ENCODE measurements at places on chromosomes 3 and 15.

DNA sequence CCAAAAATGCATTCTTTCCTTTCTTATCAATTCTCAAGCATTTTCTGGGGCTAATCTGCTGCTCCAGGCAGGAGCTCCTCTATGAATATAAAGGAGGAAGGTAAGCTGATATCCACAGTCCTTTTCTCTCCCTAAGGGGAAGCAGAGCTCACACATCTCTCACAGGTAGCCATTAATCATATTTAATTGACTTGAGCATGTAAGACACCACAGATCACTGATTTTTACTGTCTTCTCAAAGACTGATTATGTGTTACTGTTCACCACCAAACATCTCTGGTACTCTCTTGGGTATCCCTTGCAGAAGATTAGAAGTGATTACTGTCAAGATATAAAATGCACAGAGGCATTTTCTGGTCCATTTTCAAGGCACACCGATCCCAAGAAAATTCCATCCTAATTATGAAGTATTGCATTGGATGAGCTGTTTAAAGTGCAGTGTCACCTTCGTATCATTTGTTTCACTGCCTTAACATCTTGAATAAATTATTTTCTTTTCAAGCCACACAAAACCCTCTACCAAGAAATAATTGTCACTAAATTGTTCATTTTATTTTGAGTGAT, 100.7 kb downstream of the ARPP21 start:
- no peak for DNase-seq

DNA sequence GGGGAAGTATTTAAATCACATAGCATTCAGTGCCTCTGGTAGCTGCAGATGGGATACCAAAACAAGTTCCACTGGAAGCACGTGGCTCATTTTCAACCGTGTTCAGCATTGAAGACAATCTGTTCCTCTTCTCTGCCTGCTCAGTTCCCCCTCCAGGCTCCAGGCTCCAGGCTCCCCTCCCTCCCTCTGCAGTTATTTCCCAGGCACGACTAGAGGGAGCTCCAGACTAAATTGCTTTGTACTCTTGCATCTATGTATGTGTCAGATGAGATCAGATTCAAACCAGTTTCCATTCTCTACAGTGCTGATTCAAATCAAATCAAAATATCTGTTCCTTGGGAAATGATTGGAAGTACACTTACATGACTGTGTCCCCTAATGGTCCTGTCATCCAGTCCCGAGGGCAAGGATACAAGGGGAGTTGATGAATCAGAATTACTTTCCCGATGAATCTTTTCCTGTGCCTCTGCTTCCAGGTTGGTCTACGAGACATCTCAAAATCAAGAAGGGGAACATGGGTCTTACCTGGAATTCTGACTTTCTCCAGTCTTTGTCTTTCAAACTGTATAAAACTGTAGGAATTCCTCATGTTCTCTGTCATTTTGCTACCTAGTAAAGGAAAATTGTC, 600.5 kb downstream of the EDEM1 start:
- DNase-seq = no peak

GRCh38 chr3:43995547-43996378, 245.9 kb upstream of the TOPAZ1 start:
- DNase-seq = no peak

- no peak for DNase-seq
Observed at GRCh38 chr15:63969652-63970421, 76.4 kb downstream of the DAPK2 start.

- DNase-seq = no peak
Observed at GRCh38 chr15:85751291-85752123, 43.2 kb downstream of the KLHL25 start.

DNA sequence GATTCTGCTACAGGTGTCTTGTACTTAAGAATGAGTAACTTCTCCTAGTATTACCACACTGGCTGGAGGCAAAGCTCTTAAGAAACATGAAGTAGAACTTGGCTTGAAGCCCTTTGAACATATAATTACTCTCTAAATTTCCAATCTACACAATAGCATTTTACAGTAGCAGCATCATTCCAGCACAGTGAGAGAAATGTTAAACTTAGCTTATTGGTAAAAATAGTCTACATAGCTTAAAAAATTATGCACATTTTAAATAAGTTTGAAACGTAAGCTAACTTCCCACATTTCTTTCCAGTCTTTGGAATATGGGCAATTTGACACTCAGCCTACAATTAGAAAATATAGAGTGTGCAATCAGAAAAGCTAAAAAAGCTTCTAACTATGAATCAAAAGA, 32.8 kb upstream of the TOP2B start:
- DNase-seq = no peak

DNA sequence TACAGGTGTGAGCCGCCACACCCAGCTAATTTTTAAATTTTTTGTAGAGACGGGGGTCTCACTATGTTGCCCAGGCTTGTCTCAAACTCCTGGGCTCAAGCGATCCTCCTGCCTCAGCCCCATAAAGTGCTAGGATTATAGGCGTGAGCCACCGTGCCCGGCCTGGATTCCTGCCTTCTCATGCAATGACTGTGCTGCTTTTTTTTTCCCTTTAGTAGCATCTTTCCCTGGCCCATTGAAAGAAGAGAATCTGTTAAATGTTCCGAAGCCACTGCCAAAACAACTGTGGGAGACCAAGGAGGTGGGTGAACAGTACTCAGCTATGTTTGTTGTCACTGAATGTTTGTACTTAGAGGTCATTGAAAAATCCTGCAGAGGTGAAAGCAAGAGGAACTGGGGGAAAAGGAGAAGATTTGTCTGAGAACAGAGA, 88.0 kb downstream of the CRTC3 start:
- DNase-seq = no peak
